Stimulated activated CD4-positive, alpha-beta T cell treated with anti-CD3 and anti-CD28 coated beads, Interleukin-1b, Interleukin-23, amount 100 ng/mL, for 1 hour (primary cell): ENCODE measurements at places on chromosomes 2 and 18.

DNA sequence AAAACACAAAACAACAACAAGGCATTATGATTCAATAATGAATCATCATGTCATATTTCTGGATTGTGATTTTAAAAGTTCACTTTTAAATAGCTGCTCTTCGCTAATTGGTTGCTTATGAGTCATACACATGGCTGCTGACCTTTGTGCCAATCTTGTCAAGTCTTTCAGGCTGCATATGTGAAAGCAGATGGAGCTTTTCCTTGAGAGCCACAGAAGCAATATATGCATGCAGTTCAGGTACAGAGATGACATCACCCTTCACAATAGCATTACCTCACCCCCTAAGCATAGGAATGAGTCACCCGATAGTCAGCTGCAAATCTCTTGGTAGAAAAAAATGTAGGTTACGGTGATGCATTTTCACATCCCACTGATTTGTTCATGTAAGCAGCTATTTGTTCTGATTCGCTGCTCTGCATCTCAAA lies 27.2 kb downstream of the EIF2AK3 start:
- DNase-seq: peak; percentile 12

GRCh38 chr18:36095936-36096519 lies 28.7 kb upstream of the RPRD1A start:
- no peak for DNase-seq

DNA sequence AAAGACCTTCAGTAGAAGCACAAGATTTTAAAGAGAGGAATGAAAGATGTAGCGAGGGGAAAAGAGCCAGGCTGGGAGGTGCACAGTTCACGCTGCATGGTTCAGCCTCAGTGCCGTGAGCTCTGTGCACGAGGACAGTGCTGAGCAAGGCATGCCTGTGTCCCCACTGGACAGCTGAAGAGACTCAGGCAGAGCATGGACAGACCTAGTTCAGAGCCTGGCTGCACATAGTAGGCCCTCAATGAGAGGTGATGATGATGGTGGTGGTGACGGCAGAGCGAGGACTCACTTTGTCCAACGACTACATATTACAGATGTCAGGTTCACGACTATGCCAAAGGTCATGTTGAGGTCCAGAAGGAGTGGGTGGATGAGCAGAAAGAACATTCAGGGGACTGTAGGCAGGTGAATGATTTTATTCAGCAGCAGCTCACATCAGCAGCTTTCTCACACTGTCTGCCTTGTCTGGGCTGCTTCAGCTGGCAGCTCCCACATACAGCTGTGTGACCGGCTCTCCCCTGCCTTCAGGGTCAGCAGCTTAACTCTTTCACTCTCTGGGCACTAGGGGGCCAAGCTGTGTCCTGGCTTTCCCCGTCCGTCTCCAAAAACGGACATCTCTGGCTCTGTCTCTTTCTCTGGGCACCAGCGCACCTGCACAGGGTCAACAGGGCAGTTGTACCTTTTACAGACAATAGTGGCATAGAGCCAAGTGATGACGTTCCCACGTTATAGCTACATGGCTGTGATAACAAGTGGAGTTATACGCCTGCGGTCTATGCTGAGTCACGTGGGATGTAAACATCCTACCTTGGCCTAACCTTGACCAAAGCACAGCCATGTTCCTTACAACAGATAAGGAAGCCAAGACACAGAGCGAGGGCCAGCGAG lies 128.8 kb upstream of the MSH6 start:
- DNase-seq: no peak

- DNase-seq: no peak
Measured at GRCh38 chr2:227785293-227785692, 28.3 kb upstream of the CCL20 start.

DNA sequence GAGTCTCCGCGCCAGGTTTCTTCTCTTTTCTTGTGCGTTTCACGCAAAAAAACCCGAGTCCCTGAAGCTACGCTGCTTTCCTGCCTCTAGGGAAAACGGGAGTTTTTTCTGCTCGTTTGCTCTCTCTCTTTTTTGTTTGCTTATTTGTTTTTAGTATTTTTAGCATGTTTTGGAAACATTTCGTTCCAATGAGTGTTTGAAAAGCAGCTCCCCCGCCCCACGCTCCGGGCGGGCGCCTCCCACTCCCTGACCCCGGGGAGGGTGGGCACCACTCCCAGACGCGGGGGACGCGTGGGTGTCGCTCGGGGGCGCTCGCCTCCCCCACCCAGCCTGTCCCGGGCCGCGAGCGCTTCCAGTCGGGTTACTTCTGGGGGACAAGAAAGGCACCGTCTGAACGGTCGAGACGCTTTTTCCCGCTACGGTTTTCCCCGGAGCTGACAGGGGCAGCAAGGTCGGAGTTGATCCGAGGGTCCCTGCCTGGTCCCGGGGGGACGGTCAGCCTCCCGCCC lies 446 bp upstream of the EFHD1 start:
- DNase-seq: no peak

DNA sequence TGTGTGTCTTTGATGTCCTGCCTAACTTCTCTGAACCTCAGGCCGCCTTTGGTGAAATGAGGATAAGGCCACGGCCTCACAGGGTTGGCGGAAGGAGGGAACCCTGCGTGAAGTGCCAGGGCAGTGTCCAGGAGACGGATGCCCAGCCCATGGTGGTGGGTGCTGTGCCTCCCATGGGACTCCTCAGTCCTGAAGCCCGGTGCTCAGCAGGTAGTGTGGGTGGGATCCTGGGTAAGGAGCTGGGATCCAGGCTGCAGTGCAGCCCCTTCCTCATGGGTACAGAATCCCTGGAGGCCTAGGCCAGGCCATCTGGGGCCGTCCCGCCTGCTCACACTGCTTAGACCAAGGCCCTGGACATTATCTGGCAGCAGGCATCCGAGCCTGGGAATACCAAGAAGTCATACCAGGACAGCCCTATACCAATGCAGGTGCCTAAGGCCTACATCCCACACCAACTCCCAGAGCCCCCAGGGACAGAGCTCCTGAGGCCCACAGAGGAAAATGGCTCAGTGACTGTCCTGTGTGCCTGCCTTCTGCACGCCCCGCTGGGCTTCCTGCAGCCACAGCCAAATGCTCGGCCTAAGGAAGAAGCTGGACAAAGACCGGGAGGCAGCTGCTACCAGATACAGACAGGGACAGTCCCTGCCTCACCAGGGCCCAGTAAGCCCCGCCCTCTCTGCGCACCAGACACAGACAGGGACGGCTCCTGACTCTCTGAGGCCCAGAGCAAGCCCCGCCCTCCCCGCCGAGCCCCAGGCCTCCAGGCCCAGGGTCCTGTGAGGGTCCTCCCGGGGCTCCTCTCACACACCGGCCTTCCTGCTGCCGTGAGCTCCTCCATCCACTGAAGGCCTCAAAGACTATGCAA lies 78.0 kb downstream of the NDUFA10 start:
- no peak for DNase-seq

GRCh38 chr18:2258954-2259353 lies 312.4 kb downstream of the METTL4 start:
- DNase-seq: no peak

DNA sequence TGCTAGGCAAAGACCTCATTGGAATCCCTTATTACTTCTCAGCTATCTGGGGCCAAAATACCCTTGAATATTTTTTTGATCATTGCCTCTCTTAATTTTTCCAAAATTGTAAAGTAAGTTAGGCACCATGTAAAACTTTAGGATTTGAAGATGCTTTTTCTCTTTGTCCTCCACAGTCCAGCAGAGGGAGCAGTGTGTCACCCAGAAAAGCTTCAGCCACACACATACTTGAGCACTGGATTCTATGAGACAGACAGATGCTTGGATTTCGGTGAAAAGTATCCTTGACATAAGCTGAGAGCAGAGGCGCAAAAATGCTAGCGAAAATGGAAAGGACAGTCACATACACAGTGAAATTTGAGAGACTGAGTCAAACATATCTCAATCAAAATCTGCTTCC lies 74.7 kb upstream of the KCNJ3 start:
- no peak for DNase-seq

DNA sequence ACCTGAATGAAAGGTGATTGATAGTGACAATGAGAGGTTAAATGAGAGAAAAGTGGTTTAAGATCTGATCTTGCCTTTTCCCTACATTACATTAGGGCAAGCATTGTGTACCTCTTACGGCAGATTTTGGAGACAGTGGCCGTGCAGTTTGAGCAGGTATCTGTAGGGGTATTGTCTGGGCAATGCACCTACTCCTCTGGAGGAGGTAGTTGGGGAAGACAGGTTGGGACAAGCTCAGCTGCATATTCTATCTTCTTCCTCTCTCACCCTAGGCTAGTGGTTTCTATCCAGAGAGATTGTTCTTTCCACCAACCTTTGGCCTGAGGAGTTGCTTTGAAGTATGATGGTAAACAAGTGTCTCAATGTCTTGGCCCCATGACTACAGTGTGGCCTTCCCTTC lies 323.2 kb downstream of the CYP26B1 start:
- no peak for DNase-seq

DNA sequence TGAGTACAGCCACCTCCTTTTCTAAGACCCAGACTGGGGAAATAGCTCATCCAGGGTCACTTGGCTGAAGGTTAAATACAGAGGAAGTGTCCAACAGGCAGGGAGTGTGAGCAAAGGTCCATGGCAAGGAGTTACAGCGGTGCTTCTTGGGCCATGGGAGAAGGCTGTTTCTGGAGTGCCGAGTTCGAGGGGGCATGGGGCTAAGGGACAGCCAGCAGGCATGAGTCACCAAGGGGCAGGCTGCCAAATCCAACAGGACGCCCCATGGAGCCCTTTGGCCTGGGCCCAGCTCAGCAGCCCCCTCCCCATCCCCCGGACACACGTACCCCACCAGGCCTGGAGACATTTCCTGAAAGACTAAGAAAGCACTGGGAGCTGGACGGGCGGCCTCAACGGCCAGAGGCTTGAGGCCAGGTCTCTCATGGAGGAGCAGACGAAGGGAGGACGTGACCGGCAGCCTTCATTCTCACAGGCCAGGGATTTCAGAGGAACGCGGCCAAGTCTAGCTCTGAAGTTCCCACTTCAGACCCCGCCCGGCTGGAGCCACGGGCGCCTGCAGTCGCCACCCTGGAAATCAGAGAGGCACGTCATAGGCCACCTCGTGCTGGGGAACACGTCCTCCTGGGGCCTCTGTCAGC lies 160.4 kb downstream of the SMAD7 start:
- DNase-seq: no peak

DNA sequence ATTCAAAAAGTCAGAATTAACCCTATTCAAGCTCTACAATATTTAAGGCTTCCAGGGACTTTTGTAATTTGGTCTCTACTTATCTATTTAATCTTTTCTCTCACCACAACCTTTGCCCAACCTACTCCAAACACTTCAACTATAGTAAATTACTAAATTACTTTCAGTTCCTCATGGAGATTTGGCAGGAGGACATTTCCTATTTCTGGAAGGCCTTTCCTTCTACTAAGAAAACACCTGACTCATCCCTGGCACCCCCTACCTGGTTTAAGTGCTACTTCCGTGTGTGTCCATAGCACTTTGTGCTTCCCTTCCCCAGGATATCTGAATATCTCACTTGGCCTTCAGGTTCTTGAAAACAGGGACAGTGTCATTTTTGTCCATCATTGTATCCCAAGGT lies 96.3 kb downstream of the UPP2 start:
- DNase-seq: no peak

GRCh38 chr2:46481198-46482193 lies 2.1 kb downstream of the TMEM247 start:
- no peak for DNase-seq

DNA sequence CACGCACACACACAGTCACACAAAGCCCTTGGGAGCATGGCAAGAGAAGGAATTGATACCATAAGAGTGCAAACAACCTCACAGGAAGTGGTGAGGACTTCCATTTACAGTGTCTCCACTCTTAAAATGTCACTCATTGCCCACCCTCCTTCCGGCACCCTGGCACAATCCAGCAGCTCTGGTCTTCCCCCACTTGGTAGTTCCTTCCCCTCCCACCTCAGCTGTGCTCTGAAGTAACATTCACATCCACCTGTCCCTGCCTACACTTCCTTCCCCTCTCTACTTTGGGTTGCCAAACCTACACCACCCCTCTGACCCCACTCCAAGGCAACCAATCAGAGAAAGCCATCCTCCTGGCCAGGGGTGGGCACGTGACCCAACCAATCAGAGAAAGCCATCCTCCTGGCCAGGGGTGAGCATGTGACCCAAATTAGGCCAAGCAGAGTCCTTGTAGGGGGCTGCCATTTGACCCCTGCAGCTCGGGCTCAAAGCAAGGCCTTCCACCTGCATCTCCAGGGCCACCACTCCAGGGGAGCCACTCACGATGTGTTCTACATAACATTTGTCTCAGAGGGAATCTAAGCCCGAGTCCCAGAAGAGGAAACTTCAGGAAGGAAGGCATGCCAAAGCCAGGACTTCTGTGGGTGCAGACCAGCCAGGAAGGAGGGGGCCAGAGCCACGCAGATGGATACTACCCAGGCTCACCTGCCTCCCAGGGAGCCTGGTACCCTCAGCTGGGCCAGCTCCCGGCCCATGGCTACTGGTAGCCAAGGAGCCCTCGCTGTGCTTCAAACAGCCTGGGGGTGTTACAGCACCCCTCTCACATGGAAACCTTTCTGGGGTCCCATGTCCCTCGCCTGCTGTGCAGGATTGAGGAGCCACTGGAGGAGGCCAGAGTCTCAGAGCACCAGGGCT lies 21.2 kb downstream of the CYP26B1 start:
- no peak for DNase-seq

DNA sequence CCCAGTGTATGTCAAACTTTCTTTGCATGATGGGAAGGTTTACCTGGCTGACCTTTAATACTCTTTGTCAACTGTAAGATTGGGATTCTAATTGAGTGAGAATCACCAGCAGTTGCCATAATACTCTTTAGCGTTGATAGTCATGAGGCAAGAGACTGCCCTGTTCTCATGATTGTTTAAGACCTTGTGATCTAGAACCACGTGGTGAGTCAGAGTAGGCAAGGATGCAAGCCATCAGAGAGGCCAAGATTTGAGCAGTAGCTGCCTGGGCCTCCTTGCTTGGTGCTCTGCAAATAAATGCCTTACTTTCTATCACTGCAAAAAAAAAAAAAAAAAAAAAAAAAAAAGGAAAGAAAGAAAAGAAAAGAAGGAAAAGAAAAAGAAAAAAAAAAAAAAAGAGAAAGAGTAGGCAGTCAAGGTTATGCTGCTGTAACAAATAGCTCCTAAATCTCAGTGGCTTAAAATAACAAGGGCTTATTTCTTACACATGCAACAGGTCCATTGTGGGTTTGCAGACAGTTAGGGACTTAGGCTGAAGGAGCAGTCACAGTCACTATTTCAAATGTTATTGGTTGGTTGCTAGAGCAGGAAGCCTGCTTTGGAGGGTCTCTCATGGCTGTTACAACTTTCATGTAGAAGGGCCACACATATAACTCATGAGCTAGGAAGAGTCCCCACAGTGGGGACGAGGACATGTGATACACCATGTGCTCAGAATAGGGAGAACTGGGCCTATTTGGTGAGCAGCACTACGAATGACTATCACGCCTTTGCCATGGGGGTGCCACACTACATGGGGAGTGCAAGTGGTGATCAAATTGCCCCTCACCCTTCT lies 21.7 kb downstream of the IL1R2 start:
- DNase-seq: no peak

GRCh38 chr2:215652388-215652787 lies 216.5 kb upstream of the FN1 start:
- no peak for DNase-seq

DNA sequence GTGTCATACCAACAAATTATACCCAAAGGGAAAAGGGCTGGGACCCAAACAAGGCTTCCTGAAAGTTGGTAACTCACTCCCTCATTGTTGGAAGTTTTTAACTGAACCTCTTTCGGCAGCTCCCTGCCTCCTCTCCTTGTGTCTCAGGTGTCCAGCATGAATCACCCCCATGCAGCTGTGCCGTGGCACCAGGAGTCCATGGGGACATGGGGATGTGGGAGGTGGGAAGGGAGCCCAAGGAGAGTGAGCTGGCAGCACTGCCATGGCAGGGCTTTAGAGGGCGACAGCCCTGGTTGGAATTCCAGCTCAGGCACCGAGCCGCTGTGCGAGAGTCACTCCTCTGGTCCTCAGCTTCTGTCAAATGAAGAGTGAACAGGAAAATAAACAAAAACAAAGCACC lies 12.5 kb upstream of the GYPC start:
- no peak for DNase-seq
